ENCODE measurements at places on chromosomes 16 and 17. TPM values are rescaled to one million over a fixed set of nuclear protein-coding genes. Genes with fewer than 3 reads are reported as not detected.

CMTR2 gene
- total RNA-seq = 12.7 TPM

CTRB1 gene
- total RNA-seq = not detected

LRRC46 gene
- total RNA-seq = 4.8 TPM

PRR15L gene
- 3.0 TPM for total RNA-seq

ABCA9 gene
- total RNA-seq = not detected

MRPS23 gene
- 168 TPM for total RNA-seq

OTOP2 gene
- 0.09 TPM for total RNA-seq

HP gene
- total RNA-seq = not detected

TMEM238L gene
- total RNA-seq = not detected

OR3A3 gene
- not detected for total RNA-seq

AOC3 gene
- 0.86 TPM for total RNA-seq

CDC42EP4 gene
- 69.9 TPM for total RNA-seq

ACE gene
- total RNA-seq = 3.4 TPM

MYCBPAP gene
- total RNA-seq = 0.49 TPM

C16orf95 gene
- total RNA-seq = 5.2 TPM

PRR35 gene
- total RNA-seq = 0.11 TPM

GLP2R gene
- 8.9 TPM for total RNA-seq

CHP2 gene
- total RNA-seq = not detected

OXLD1 gene
- total RNA-seq = 48.0 TPM

GP2 gene
- total RNA-seq = not detected

TNP2 gene
- not detected for total RNA-seq

RUNDC3A gene
- total RNA-seq = 1.1 TPM
